ENCODE measurements at places on chromosomes 7 and 10. TPM values are rescaled to one million over a fixed set of nuclear protein-coding genes. Genes with fewer than 3 reads are reported as not detected.

Gene LIPM
- not detected for polyA plus RNA-seq

Gene MLXIPL
- not detected for polyA plus RNA-seq

Gene PIK3CG
- polyA plus RNA-seq, result 19.5 TPM

Gene CDCA7L
- 22.8 TPM for polyA plus RNA-seq

GRCh38 chr10:128499956-128500355 lies 373.7 kb upstream of the MKI67 start:
- no peak overlapping the region for H3K27ac ChIP-seq
- H3K4me3 ChIP-seq, result no peak overlapping the region
- H3K36me3 ChIP-seq, result no peaks in the 10 kb centered on the region
- no peaks in the 10 kb centered on the region for H3K4me1 ChIP-seq
- no peaks in the 10 kb centered on the region for H3K27me3 ChIP-seq
- DNase-seq, result no peak

GRCh38 chr10:29886299-29886698 lies 173.1 kb downstream of the JCAD start:
- no peaks in the 10 kb centered on the region for H3K36me3 ChIP-seq
- H3K27me3 ChIP-seq, result no peaks in the 10 kb centered on the region
- H3K27ac ChIP-seq, result no peak overlapping the region
- no peak overlapping the region for H3K4me3 ChIP-seq
- H3K4me1 ChIP-seq, result no peaks in the 10 kb centered on the region

GRCh38 chr7:46681865-46682503 lies 760.9 kb upstream of the IGFBP3 start:
- H3K4me1 ChIP-seq, result no peaks in the 10 kb centered on the region
- no peaks in the 10 kb centered on the region for H3K27me3 ChIP-seq
- H3K36me3 ChIP-seq, result no peaks in the 10 kb centered on the region
- DNase-seq, result no peak
- no peak overlapping the region for H3K27ac ChIP-seq
- no peak overlapping the region for H3K4me3 ChIP-seq

GRCh38 chr7:137626469-137627067 lies 220.2 kb downstream of the DGKI start:
- no peak overlapping the region for H3K4me3 ChIP-seq
- H3K4me1 ChIP-seq, result no peaks in the 10 kb centered on the region
- no peaks in the 10 kb centered on the region for H3K36me3 ChIP-seq
- H3K27ac ChIP-seq, result no peak overlapping the region

- no peaks in the 10 kb centered on the region for H3K36me3 ChIP-seq
- no peak overlapping the region for H3K27ac ChIP-seq
- DNase-seq, result no peak
- H3K4me1 ChIP-seq, result peaks cover 12% of the 10 kb centered on the region
Observed at GRCh38 chr7:33903791-33904680, 1.3 kb upstream of the BMPER start.

GRCh38 chr10:113322843-113323242 lies 230.0 kb upstream of the HABP2 start:
- DNase-seq, result no peak
- no peak overlapping the region for H3K4me3 ChIP-seq
- H3K36me3 ChIP-seq, result no peaks in the 10 kb centered on the region
- H3K4me1 ChIP-seq, result no peaks in the 10 kb centered on the region
- H3K27ac ChIP-seq, result no peak overlapping the region

DNA sequence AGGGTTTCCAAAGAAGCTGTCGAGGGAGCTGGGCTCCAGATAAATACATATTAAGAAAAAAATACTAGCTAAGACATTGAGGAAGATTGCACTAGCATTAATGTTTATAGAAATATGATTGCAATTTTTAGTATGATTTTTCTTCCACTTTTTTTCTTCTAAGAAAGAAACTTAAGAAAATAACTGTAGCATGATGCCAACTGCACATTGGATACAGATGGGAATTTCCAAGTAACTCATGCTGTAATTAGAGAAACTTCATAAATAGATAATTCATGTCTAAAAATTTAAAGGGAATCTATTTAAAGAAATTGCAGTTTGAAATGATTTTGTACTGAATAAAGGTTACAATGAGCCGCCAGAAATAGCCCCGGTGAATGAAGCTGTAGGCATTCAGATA lies 119.4 kb downstream of the POLR1F start:
- no peaks in the 10 kb centered on the region for H3K4me1 ChIP-seq
- no peaks in the 10 kb centered on the region for H3K27me3 ChIP-seq
- DNase-seq, result no peak
- H3K4me3 ChIP-seq, result no peak overlapping the region

DNA sequence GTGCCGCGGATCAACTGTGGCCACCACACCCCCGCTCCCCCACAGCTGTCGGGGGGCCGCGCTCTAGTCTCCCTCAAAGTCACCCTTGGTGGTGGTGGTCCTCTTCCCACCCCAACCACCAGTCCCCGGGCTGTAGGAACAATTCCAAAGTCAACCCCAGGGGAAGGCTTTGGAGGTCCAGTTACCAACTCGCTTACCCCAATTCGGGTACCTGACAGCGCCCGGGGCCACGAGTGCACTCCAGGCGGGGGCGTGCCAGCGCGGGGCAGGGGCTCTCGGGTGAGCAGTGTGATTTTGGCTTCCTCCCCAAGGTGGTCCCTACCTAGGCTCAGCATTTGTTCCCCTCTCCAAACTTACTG lies 584 bp upstream of the ZMIZ1 start:
- peaks cover 52% of the 10 kb centered on the region for H3K4me1 ChIP-seq
- no peaks in the 10 kb centered on the region for H3K36me3 ChIP-seq
- peak overlapping the region; percentile 81 for H3K27ac ChIP-seq
- DNase-seq, result no peak
- H3K4me3 ChIP-seq, result peak overlapping the region; percentile 31
- H3K27me3 ChIP-seq, result no peaks in the 10 kb centered on the region

DNA sequence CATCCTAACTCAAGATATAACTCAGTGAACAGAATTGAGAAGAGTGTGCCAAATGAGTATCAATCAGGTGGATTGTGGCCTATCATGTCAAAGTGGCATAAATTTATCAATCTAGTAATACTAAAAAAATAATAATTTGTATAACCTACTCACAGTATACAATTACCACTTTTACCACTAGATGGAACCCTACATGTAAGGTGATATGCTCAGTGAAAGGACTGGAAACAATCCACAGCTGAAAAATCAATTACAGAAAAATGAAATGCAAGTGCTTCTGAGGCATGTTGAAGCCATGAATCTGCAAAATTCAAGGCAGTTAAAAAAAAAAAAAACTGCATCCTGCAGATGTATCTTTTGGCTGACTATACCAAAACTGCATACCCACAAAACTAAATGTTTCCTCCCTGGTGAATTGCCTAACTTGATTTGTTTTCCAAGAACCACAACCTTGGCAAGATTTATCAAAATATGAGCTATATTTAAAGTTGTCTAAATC lies 13.9 kb downstream of the ARHGAP19 start:
- H3K27me3 ChIP-seq, result no peaks in the 10 kb centered on the region
- DNase-seq, result peak; percentile 60
- H3K4me1 ChIP-seq, result no peaks in the 10 kb centered on the region
- no peaks in the 10 kb centered on the region for H3K36me3 ChIP-seq

DNA sequence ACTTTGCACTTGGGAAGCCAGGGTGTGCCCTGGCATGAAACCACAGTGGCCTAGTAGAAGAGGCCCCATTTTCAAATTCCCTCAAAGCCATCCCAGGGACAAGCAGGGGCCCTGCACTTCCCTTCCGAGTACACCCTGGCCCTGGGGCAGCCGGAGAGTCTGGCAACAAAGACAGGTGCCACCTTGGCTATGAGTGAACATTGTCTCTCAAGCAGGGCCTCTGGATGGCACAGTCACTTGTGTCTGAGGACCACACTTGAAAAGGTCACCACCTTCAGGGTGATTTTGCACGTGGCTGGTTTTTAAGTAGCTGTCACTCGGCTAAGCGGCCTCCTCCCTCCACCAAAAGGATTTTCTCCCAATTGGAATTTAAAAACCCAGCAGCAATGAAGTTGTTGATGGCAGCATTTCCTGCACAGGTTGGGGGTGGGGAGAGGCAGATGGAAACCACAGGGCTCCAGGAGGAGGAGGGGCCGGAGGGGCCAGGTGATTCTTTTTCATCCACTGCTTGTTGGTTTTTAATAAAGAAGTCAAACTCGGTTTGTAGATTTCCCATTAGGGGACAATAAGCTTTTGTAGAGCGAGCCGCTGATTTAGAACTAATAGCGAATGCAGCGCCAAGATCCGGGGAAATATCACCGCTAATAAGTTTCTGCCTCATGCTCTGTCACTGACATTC lies 33.9 kb downstream of the C10orf105 start:
- no peaks in the 10 kb centered on the region for H3K27me3 ChIP-seq
- H3K4me3 ChIP-seq, result no peak overlapping the region
- no peak overlapping the region for H3K27ac ChIP-seq
- no peaks in the 10 kb centered on the region for H3K36me3 ChIP-seq
- DNase-seq, result no peak

DNA sequence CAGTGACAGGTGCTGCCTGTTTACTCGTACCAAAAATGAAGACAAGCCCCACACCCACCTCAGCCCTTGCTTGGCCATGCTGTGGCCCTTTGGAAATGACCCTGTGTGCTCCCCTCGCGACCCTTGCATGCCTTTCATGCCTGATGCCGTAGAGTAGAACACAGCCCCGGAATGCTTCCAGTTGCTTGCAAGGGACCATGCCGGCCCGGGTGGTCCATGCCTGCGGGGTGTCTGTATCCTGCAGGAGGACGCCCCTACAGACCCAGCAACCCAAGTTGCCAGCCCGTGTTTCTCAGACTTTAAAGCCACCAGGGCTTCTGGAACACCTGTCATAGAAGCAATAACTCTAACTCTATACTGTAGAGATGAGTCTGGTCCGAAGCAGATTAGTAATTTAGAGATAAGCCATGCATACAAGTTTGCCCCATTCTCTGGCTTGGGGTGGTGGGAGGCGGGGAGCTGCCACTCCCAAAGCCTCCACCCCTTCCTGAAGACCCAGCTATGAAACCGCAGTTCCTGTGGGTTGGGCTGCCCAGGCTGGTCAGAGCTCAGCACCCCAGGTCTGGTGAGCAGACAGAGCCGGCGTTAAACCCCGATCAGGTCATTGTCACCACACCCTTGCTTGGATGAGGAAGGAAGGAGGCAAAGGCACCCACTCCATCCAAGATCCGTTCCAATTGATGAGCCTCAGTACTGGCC lies 143.5 kb downstream of the ADCY1 start:
- no peak for DNase-seq
- H3K36me3 ChIP-seq, result no peaks in the 10 kb centered on the region
- no peaks in the 10 kb centered on the region for H3K4me1 ChIP-seq
- no peak overlapping the region for H3K4me3 ChIP-seq

GRCh38 chr10:25029519-25029918 lies 13.1 kb downstream of the THNSL1 start:
- DNase-seq, result no peak
- H3K4me1 ChIP-seq, result no peaks in the 10 kb centered on the region
- H3K36me3 ChIP-seq, result no peaks in the 10 kb centered on the region
- no peak overlapping the region for H3K27ac ChIP-seq

DNA sequence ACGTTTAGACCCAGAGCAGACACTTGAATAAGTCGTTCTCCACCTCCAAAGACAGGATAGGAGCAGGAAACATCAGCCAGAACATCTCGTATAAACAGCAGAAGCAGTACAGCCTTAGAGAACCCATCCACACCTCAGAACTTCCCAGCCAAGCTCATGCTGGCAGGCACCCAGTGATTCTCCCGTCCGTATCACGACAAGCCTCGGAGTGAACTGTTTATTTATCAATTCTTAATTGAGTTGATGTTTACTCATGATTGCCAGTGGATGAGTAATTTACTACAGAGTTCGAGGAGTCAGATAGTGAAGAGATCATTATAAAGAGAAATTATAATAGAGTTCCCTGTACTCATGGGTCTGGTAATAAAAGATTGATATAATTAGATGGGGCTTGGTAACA lies 811.5 kb downstream of the LRMDA start:
- H3K4me1 ChIP-seq, result no peaks in the 10 kb centered on the region
- no peak overlapping the region for H3K27ac ChIP-seq
- no peak overlapping the region for H3K4me3 ChIP-seq
- DNase-seq, result no peak
- no peaks in the 10 kb centered on the region for H3K36me3 ChIP-seq

GRCh38 chr7:29825775-29826529 lies 19.6 kb downstream of the WIPF3 start:
- no peak overlapping the region for H3K27ac ChIP-seq
- H3K27me3 ChIP-seq, result peaks cover 1% of the 10 kb centered on the region
- H3K36me3 ChIP-seq, result no peaks in the 10 kb centered on the region
- H3K4me3 ChIP-seq, result peak overlapping the region; percentile 37

GRCh38 chr7:80720146-80720545 lies 81.7 kb downstream of the CD36 start:
- no peaks in the 10 kb centered on the region for H3K27me3 ChIP-seq
- no peak overlapping the region for H3K27ac ChIP-seq
- no peaks in the 10 kb centered on the region for H3K4me1 ChIP-seq
- H3K36me3 ChIP-seq, result no peaks in the 10 kb centered on the region
- DNase-seq, result no peak
- H3K4me3 ChIP-seq, result no peak overlapping the region

GRCh38 chr10:68212721-68213352 lies 19.1 kb downstream of the ATOH7 start:
- DNase-seq, result peak; percentile 44
- H3K36me3 ChIP-seq, result no peaks in the 10 kb centered on the region
- H3K4me1 ChIP-seq, result no peaks in the 10 kb centered on the region
- H3K27ac ChIP-seq, result no peak overlapping the region

DNA sequence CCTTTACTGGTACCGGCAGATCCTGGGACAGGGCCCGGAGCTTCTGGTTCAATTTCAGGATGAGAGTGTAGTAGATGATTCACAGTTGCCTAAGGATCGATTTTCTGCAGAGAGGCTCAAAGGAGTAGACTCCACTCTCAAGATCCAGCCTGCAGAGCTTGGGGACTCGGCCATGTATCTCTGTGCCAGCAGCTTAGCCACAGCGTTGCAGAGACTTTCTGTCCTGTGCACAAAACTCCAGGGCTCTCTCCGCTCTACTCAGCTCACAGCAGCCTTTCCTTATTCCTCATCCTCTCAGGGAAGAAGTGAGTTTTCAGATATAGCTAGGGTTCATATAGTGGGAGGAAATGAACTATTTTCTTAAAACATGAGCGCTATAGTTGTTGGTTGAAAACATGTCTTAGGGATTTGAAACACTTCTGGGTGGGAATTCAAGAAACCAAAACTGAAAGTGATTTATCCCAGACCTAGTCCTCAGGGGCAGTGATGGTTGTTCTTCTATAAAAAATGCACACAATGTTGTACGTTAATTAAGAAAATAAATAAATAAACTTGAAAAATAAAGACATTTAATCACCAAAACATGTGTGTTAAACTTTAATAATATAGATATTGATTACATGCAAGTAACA lies 150.2 kb upstream of the PRSS58 start:
- H3K4me1 ChIP-seq, result peaks cover 4% of the 10 kb centered on the region
- DNase-seq, result no peak
- H3K4me3 ChIP-seq, result no peak overlapping the region
- H3K27ac ChIP-seq, result no peak overlapping the region

- H3K36me3 ChIP-seq, result no peaks in the 10 kb centered on the region
- H3K27me3 ChIP-seq, result peaks cover 11% of the 10 kb centered on the region
- DNase-seq, result no peak
- H3K4me3 ChIP-seq, result no peak overlapping the region
- H3K4me1 ChIP-seq, result peaks cover 19% of the 10 kb centered on the region
- H3K27ac ChIP-seq, result no peak overlapping the region
Observed at GRCh38 chr7:151384352-151384697, 25.5 kb downstream of the WDR86 start.

GRCh38 chr10:132094581-132095234 lies 29.0 kb downstream of the JAKMIP3 start:
- no peak overlapping the region for H3K27ac ChIP-seq
- H3K27me3 ChIP-seq, result no peaks in the 10 kb centered on the region
- H3K36me3 ChIP-seq, result no peaks in the 10 kb centered on the region
- no peaks in the 10 kb centered on the region for H3K4me1 ChIP-seq
- peak; percentile 13 for DNase-seq
- no peak overlapping the region for H3K4me3 ChIP-seq

GRCh38 chr7:139854124-139854511 lies 25.1 kb downstream of the TBXAS1 start:
- H3K4me3 ChIP-seq, result no peak overlapping the region
- no peaks in the 10 kb centered on the region for H3K27me3 ChIP-seq
